ENCODE measurements at places on chromosomes 4 and X.

DNA sequence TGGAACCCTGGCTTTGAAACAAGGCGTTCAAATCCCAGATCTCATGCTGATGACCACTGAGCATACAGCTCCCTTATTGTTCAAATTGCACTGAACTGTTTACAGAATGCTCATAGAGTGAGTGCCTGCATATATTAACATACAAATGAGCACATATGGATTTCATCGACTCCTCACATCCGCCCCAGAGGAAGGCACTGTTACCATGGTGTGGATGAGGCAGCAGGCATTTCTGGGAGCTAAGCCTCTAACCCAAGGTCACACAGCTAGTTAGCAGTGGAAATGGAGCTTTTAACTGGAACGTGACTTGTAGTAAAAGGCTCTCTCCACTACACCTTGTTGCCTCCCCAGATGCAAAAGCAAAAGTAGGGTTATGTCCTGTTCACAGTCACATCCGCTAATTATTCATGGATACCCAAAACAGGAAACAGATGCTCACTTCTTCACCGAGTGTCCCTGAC is 289.7 kb downstream of the STK32B start:
- DNase-seq: no peak

DNA sequence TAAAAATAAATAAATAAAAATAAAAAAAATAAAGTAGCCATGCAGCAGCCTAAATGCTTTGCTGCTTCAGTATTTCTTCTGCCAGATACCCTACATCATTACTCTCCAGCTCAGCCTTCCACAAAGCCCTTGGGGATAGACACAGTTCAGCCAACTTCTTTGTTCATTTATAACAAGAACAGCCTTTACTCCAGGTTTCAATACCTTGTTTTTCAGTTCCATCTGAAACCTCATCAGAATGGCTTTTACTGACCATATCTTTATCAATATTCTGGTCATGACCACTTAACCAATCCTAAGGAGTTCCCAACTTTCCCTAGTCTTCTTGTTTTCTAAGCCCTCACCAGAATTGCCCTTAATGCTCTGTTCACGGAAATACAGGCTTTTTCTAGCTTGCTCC is 128.3 kb upstream of the MED14 start:
- DNase-seq: no peak

- no peak for DNase-seq
Observed at GRCh38 chrX:49760290-49760890, 64.6 kb upstream of the PAGE1 start.

DNA sequence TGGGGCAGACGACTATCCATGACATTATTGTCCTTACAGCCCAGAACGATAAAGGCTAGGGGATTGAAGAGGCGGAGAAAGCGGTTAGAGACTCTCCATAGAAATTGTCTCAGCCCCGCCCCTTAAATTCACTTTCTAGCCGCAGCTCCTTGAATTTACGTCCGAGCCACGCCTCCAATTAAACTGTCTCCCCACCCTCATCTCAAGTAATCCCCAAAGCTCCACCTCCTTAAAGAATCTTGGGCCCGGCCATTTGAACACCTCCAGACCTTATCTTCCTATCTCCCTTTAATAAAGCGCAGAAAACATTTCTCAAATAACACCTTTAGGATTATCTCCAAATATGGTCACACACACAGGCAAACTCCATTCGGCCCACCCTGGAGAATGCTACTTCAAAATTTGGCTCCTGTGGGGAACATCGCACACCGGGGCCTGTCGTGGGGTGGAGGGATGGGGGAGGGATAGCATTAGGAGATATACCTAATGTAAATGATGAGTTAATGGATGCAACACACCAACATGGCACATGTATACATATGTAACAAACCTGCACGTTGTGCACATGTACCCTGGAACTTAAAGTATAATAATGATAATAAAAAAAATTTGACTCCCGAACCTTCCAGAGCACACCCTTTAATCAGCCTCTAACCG is 7.2 kb upstream of the MAGIX start:
- no peak for DNase-seq

Data from GM04504 (cell line).